GF-D8 (cell line): ENCODE measurements at places on chromosomes 5 and 9.

DNA sequence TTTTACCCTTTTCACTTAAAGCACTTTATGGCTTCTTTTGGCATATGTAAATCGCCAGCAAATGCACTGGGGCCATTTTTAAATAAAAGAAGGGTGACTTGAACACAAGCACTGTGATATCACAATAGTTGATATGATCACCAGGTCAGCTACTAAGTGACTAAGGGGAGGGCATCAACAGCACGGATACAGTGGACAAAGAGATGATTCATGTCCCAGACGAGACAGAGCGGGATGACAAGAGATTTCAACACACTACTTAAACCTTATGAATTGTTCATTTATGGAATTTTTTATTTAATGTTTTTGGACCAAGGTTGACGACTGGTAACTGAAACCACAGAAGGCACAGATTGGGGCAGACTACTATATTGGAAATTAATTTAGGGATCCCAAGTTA, 54.1 kb downstream of the RORB start:
- DNase-seq = no peak

DNA sequence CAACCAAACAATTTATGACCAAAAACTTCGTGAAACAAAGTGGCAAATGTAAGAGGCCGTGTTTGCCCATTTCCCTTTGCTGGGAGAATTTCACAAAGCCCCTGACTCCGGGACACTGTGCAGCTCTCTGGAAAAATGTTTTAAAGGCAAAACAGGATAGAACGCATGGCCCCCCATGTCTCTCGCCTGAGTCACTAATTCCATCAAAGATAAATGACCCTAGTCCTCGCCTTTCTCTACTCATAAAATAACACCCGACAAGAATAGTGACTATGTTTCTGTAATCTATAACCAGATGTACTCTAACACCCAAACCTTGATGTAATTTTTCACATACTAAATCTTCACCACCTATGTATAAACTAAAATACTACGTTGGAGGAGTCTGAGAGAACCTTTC, 55.7 kb upstream of the SAP30L start:
- no peak for DNase-seq

GRCh38 chr9:22097707-22098106, 88.6 kb upstream of the CDKN2B start:
- DNase-seq = no peak

GRCh38 chr5:60810438-60811085, 33.5 kb downstream of the ELOVL7 start:
- no peak for DNase-seq

GRCh38 chr5:157870837-157871834, 12.2 kb upstream of the CLINT1 start:
- no peak for DNase-seq

- DNase-seq = no peak
These were observed 34.9 kb downstream of the NREP start for GRCh38 chr5:111722140-111722539.
